Effector memory CD8-positive, alpha-beta T cell (primary cell): ENCODE measurements at places on chromosomes 1 and 21.

GRCh38 chr1:59165353-59165752 is 131.5 kb upstream of the FGGY start:
- no peak for DNase-seq

DNA sequence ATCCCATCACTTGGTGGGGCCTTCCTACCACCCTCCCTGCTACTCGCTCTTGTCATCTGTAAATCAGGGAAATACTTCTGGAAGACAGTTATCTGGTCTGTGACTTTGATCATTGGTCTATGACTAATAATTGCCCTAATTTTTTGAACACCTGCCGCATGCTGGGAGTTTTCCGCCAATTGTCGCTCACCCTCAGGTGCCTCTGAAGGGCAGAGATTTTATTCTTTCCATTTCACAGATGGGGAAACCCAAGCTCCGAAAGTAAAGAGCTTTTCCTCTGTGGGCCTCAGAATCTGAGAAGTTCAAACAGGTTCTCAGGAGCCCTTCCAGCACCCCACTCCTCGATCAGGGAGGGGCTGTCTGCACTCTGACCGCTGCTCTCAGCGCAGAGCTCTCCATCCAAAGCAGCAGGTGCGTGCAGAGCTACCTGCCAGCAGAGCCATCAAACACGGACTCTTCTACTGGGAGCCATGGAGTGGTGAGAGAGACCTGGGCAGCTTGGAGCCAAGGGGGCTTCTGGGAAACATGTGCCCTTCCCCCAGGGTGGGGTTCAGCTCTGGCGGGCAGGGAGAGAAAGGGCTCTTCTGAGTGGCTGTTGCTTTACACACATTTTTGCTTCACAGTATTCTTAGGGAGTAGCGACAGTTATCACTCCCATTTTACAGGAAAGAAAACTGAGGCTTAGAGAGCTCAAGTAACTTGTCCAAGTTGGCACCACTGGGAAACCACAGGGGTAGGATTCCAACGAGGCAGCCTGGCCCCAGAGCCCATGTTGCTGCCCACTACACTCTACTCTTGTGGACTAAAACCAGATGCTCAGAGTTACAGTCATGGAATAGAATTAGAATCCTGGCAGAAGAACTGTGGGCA is 5.8 kb upstream of the RUNX3 start:
- no peak for DNase-seq

- no peak for DNase-seq
These were observed 251.3 kb downstream of the PCP4 start for GRCh38 chr21:40118527-40118926.

GRCh38 chr1:106722466-106722865 is 334.0 kb upstream of the PRMT6 start:
- no peak for DNase-seq

DNA sequence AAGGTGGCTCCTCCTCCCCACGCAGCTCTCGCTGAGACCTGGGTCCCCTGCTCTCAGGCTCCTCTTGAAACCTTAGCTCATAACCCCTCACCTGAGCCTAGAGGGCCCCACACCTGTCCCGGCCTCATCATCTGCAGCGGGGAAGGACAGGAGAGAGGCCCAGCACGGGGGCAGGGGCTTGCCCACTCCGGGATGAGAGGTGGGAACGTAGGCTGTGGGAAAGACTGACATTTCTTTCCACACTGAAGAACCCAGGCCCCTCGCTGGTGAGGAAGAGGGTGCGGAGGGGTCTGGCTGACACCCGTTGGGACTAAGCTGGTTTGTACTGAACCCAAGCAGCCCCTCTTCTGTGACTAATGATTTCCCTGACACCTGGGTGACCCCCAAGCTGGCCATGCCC is 14.0 kb upstream of the NES start:
- no peak for DNase-seq
